H1 (cell line): ENCODE measurements at places on chromosomes 2 and 18. TPM values are rescaled to one million over a fixed set of nuclear protein-coding genes. Genes with fewer than 3 reads are reported as not detected.
A peak's percentile ranks its signal among the peaks of the same experiment; 100 is the strongest.

The MTCL1 gene
- total RNA-seq = 60.8 and 62.0 TPM in 2 replicates

The NTSR2 gene
- not detected in 2 replicates for total RNA-seq

The CPO gene
- total RNA-seq = 1.3 and 1.9 TPM in 2 replicates

The PTPRN gene
- 5.2 and 5.4 TPM in 2 replicates for total RNA-seq

The SEPTIN10 gene
- total RNA-seq = 93.6 and 101 TPM in 2 replicates

The ASTL gene
- 0.60 and 0.75 TPM in 2 replicates for total RNA-seq

The MRPS5 gene
- total RNA-seq = 52.8 and 53.0 TPM in 2 replicates

The SOX11 gene
- 55.6 and 56.5 TPM in 2 replicates for total RNA-seq

The ITGB6 gene
- not detected in 2 replicates for total RNA-seq

The NXPH2 gene
- 5.6 and 6.9 TPM in 2 replicates for total RNA-seq

The SGPP2 gene
- not detected in 2 replicates for total RNA-seq

DNA sequence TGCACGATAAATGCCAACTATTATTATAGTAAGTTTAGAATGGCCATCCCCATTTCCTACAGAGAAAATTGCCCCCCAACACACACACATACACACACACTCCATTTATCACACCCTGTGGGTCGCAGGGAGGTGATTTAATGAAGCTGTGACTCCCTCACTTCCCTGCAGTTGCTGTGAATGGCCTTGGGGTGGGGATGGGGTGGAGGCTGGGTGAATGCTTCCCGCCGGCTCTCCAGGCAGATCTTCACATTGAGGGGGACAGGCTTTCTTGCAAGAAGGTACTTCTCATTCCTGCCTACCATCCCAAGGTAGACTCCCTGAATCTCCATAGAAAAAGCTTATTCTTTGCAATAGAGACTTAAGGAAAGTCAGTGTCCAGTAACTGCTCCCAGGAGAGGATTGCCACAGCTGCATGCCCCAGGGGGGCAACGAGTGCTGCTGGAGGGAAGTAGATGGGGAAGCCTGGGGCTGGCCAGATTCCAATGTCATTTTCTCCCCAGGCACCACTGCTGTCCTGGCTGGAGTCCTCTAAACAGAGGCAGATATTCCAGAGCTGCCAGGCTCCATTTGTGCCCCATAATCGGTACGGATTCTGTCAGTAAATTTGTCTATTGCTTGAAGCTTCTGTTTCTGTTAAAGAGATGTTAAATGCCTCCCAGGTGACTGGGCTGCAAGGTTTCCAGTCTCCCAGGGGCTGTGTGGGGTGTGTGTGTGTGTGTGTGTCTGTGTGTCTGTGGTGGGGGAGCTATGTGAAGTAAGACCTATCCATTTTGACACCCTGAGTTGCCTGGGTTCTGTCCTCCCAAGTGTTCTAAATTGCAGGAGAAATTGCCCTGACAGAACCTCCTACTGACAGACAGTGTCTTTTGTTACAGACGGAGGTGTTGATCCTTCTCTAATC, 265.5 kb downstream of the SRBD1 start:
- DNase-seq = no peak

DNA sequence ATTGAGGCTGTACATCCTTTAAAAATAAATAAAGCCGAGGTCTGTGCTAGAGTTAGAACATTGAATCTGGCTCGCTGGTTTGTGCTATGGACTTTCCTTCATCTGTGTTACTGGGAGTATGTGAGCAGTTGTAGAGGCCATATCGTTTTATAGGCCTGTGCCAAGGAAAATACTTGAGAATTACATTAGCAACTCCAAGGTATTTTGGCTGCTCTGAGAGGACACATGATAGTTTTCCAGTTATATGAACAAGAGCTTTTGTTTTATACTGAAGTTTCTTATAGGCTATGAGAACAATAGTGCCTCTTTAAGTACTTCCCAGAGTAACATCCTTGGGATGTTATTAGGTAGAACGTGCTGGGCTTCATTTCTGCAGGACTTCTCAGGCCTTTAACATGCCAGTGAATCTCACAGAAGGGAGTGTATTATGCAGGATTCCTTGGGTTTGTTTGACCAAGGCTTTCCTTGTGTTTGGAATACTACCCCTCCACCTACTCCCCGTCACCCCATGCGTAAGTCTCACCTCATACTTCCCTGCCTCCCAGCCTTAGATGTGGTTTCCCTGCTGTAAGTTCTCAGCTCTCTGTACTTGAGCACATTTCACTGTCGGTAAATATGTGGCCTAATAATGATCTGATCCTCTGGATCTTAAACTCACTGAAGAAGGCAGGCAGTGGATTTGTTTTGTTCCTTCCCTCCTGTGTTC, 21.0 kb downstream of the TCF7L1 start:
- no peak for DNase-seq

DNA sequence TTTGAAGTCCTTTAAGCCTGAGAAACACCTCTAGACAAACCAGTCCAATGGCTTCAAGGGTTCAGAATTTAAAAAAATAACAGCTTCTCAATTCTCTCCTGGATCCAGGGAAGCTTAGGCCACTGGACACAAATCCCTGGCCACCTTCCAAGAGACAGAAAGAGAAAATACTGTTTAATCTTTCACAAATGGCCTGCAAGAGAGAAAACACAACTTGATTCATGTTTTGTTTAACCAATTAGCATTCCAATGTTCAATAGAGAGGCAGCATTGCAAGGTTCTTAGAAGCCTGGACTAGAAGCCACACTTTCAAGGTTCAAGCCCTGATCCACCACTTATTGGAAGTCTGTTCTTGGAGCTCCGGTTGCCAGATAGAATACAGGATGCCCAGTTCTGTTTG, 109.0 kb upstream of the PARD3B start:
- DNase-seq = no peak

DNA sequence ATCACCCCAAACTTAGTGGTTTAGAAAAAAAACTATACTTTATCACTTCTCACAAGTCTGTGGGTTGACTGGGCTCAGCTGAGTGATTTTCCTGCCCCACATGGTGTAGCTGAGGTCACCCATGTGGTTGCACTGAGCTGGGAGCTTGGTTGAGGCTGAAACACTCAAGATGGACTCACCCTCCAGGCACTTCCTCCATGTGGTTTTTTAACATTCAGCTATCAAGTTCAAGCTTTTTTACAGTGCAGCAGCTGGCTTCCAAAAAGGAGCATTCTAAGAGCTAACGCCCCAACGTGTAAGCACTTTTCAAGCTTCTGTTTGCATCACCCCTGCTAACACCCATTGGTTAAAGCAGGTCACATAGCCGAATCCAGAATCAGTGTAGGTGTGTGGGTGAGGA, 105.9 kb upstream of the CREB1 start:
- no peak for DNase-seq

- no peak for DNase-seq
Observed at GRCh38 chr2:32168513-32168912, 2.8 kb downstream of the SLC30A6 start.

GRCh38 chr2:67840460-67841068, 222.2 kb downstream of the C1D start:
- DNase-seq = peak; percentile 68

DNA sequence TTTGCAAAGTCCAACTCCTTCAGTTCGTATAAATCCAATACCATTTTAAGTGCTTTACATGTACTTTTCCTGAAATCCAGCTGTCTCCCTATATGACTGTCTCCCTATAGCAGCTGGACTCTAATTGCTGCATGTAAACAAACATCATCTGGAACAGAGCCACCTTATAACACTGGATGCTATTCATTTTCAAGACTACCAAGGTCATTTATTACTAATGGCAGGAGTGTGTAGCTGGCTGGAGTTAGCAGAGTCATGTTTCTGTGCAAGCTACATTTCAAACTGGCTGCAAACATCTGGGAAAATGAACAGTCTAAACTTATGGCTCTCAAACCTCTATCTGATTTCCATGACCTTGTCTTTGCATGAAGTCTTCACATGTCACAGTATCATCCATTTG, 575.2 kb downstream of the PIK3C3 start:
- no peak for DNase-seq

DNA sequence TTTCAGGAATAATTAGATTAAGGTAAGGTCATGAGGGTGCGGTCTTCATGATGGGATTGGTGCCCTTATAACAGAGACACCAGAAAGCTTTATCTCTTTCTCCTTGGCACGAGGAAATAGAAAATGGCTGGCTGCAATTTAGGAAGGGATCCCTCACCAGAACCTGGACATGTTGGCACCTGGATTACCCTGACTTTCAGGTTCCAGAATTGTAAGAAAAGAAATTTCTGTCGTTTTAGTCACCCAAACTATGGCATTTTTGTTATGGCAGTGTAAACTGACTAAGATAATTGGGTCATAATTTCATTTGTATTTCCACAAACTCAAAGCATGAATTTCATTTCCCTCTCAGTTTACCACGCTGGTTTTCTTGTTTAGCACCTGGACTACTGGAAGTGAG, 473.6 kb downstream of the PTH2R start:
- DNase-seq = no peak

GRCh38 chr18:61893971-61894750, 1.4 kb upstream of the RNF152 start:
- peak; percentile 86 for DNase-seq

- DNase-seq = no peak
Observed at GRCh38 chr18:58756596-58757240, 85.5 kb downstream of the MALT1 start.

DNA sequence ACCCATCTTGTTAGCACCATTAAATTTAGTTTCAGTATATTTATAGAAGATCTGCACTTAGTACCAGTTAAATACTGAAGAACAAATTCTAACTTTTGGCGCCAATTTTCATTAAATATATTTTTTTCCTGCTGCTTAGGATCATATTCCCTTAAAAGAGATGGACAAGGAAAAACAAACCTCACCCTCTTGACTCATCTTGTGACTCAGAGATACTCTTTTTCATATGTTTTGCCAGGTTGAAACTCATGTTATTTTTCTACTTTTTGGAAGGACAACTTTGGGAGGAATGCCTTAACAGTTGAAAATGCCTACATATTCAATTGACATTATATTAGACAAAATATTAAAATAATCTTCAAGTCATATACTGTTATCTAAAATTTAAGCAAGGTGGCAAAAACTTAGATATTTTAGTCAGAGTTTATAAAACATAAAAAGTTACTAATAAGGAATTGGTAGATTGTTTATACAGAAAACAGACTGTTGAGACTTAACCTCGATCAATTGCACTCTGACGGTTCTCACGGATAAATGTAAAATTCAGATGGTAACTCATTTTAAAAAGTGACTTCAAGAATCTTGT, 36.2 kb downstream of the PNO1 start:
- DNase-seq = no peak

DNA sequence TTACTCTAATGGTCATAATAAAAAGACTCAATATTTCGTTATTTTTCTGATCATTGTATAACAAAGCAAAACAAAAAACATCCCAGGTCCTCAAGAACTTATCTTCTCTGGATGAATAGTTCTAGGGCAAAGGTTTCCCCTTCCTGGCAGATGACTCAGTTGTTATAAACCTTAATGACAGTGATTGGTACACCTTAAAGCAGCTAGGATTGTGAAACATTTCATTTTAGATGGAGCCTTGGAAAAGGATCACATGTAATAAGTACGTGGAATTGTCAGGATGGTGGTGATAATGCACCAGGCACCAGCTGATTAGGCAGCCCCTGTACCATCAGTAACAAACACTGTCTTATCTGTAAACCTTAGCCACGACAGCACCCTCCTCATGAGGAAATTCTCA, 47.2 kb downstream of the MEP1B start:
- DNase-seq = no peak

GRCh38 chr2:44233450-44234128, 41.7 kb upstream of the SLC3A1 start:
- DNase-seq = no peak

GRCh38 chr2:10239561-10239967, 63.1 kb upstream of the HPCAL1 start:
- DNase-seq = peak; percentile 69

GRCh38 chr2:207505171-207505570, 24.6 kb upstream of the CREB1 start:
- DNase-seq = no peak

GRCh38 chr2:172859581-172860335, 124.1 kb downstream of the RAPGEF4 start:
- DNase-seq = no peak

DNA sequence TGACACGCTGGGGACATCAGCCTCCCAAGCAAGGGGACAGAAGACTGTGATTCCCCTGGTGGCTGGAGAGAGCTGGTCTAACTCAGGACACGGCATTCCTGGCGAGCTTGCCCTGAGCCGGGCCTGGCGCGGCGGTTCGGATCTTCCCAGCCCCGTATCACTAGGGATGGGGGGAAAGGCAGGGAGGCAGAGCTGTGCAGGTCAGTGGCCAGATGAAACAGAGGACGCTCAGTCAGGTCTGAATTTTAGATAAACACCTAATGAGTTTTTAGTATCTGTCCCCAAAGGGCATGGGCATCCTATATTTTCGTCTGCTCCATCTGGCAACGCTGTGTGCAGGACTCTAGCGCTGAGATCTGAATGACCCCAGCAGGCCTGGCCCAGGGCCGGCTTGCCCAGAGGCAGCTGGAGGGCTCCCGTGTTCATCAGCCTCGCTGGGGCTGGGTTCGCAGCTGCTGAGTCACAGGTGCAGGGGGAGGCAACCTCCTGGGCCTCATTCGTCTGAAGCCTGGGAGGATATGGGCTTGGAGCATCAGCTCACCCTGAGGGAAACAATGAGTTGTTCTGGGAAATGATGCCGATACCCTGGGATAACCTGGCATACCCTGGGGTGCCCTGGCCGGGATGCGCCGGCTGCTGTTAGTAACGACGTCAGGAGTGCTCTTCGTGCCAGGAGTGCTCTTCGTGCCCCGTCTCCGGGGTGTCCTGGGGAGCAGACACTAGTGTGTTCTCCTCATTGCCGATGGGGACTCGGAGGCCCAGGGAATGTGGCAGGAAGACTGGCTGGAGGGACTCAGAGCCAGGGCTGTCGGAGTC, 48.1 kb upstream of the HPCAL1 start:
- DNase-seq = no peak
